ENCODE measurements at places on chromosomes 12 and 14. TPM values are rescaled to one million over a fixed set of nuclear protein-coding genes. Genes with fewer than 3 reads are reported as not detected.

Gene C12orf54
- total RNA-seq = not detected

Gene GALNT8
- total RNA-seq = 1.4 TPM

Gene EFCAB11
- 1.1 TPM for total RNA-seq

DNA sequence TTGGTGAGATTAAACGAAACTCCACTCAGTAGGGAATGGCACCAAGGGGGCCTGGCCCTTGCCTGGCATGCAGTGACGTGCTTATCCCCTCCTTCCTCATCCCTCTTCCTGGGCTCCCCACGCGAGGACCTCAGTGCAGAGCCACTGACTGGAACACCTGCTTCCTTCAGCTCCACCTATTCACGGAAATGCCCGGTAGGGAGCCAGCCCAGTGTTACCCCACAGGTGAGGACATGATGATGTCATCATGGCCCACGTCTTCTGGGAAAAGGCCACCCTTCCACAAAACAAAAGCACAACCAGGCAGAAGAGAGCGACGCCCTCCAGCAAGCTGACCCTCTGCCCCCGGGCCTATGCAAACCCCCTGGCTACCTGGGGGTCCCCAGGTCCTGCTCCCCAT lies 42.1 kb downstream of the CCDC85C start:
- H3K4me3 ChIP-seq = no peak overlapping the region
- DNase-seq = no peak
- peaks cover 16% of the 10 kb centered on the region for H3K4me1 ChIP-seq
- H3K36me3 ChIP-seq = no peaks in the 10 kb centered on the region
- no peaks in the 10 kb centered on the region for H3K27me3 ChIP-seq
- no peak overlapping the region for H3K27ac ChIP-seq

DNA sequence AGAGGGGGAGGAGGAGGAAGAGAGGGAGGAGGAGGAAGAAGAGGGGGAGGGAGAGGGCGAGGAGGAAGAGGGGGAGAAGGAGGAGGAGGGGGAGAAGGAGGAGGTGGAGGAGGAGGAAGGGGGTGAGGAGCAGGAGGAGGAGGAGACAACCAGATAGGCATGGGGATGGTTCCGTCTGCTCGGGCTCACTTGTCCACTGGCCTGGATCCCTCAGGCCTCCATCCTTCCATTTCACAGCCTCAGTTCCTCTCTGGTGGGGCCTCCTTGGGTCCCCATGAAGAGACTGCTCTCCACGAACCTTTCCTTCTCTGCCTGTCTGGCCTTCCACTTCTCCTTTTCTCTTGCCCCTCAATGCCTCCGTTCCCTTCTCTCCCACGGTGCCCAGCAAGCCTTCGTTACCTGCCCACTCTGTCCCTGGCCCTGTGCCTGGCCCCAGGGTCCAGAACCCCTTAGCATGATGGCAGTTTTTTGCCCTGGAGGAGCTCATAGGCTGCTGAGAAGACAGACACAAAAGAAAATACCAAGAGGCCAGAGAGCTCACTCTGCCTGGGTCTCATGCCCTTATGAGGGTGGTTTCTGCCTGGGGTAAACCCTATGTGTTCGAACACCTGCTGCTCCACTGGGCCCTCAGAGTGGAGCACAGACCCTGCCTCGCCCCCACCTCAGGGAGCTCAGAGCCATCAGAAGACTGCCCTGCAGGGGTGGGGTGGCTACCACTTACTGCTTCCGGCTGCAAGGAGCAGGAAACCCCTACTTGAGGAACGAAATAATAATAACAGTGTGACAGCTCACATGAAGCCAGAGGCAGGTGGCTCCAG lies 11.7 kb upstream of the CACNA2D4 start:
- peak overlapping the region; percentile 63 for H3K27ac ChIP-seq
- peaks cover 16% of the 10 kb centered on the region for H3K4me1 ChIP-seq
- DNase-seq = no peak

DNA sequence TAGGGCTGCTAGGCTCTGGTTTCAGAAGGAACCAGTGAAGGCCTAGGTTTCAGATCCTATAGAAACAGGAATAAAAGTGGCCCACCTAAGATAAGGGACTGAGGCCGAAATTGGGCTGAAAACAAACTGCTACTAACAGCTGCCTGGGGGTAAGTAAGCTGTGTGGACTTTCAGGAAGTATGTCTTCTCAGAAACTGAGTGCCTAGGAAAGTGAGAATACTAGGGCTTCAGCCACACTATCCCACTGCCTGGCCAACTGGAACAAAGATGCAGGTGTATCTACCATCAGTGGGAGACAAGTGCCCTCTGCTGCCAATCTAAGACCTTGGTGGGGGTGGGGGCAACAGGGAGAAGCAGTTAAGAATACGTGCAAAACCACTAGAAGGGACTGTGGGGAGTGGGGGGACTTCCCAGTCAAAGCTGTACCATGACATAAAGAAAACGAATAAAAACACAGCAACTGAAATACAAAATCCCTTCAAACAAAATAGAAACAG lies 82.5 kb downstream of the MED13L start:
- H3K27ac ChIP-seq = peak overlapping the region; percentile 47
- no peak overlapping the region for H3K4me3 ChIP-seq
- H3K36me3 ChIP-seq = no peaks in the 10 kb centered on the region
- H3K4me1 ChIP-seq = peaks cover 42% of the 10 kb centered on the region

DNA sequence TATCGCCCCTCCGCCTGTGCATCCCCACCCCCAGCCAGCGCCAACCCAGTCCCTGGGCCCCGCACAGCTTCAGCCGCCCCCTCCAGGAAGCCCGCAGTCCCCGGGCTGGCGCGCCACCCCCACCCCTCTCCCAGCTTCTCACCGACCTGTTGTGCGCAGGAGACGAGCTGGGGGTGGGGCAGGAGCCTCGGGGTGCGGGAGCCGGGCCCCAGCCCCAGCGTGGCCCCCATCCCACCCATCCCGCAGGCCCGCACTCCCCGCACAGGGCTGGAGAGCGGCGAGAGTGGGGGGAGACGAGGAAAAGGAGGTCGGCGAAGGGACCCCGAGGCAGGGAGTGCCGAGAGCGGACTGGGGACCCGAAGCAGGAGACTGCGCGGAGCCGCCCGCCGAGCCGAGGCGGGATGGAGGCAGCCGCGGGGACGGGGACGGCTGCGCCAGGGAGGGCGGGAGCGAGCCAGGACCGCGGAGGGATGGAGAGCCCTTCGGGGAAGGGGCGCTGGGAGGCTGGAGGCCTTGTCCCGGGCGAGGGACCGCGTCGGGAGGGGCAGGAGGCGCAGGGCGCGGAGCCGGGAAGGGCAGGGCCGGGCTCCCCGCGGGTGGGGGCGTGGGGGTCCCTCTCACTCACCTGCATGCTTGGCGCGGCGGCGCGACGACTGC lies 498 bp downstream of the PIANP start:
- peak overlapping the region; percentile 90 for H3K4me3 ChIP-seq
- peaks cover 33% of the 10 kb centered on the region for H3K4me1 ChIP-seq
- no peak overlapping the region for H3K27ac ChIP-seq
- H3K27me3 ChIP-seq = peaks cover 47% of the 10 kb centered on the region

GRCh38 chr12:42692749-42693148 lies 103.2 kb upstream of the PRICKLE1 start:
- no peak overlapping the region for H3K4me3 ChIP-seq
- H3K27me3 ChIP-seq = no peaks in the 10 kb centered on the region
- H3K27ac ChIP-seq = no peak overlapping the region
- H3K36me3 ChIP-seq = no peaks in the 10 kb centered on the region

GRCh38 chr12:108980831-108981618 lies 39.8 kb downstream of the SVOP start:
- H3K27ac ChIP-seq = no peak overlapping the region
- no peak overlapping the region for H3K4me3 ChIP-seq
- H3K4me1 ChIP-seq = no peaks in the 10 kb centered on the region
- DNase-seq = no peak
- H3K36me3 ChIP-seq = no peaks in the 10 kb centered on the region
- H3K27me3 ChIP-seq = no peaks in the 10 kb centered on the region

DNA sequence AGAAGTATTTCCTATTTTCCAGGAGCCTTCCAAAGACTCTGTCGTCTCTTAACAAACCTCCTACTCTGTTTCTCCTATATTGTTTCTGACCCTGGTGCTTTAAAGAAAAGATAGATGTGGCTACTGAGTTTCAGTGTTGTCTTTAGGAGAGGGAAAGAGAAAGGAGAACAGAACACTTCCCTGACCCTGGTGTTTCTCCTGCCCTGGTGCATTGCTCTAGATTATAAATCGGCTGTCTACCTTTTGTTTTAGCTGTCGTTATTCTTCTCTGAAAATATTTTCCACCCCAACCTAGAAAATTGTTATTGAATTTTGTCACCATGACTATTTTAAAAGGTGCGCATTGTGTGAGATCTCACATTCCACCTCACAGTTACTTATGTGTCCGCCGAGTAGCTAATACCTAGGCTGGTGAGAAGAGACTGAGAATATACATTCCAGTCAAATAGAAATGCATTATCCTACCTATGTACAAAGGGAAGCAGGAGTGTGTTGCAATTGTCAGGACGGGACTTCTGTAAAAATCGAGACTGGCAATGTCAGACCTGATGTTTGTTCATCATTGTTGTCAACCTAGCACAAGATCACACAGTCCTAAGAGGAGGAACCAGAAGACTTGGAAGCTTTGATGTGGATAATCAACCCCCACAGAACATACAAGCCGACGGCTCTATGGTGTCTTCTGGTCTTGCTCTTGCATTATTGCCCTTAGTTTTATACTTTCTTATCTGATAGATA lies 108.7 kb upstream of the SLC38A4 start:
- peaks cover 65% of the 10 kb centered on the region for H3K27me3 ChIP-seq
- H3K4me3 ChIP-seq = no peak overlapping the region
- H3K27ac ChIP-seq = no peak overlapping the region

Data from T-helper 17 cell (primary cell).